ENCODE measurements at places on chromosomes 11 and 22.

DNA sequence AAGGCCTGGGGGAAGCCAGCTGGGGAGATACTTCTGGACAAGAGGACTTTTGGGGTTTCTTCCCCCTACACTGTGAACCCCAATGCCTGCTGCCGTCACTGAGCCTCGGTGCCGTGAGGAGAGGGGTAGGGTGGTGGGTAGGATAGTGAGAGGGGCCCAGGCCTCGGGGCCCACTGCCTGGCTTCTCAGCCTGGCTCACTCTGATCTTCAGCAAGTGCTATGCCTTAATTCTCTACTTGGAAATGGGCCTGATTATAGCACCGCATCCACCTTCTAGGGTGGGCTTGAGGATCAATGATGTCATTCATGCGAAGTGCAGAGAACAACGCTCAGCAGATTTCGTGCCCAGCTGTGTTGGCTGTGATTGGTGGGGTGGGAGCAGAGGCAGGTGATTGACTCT is 76.7 kb upstream of the NECTIN1 start:
- no peak for DNase-seq

GRCh38 chr22:39197578-39197977 is 45.1 kb upstream of the CBX7 start:
- DNase-seq = no peak

- DNase-seq = no peak
These were observed 98.5 kb upstream of the CSNK2A3 start for GRCh38 chr11:11451501-11452005.

- peak; percentile 13 for DNase-seq
These were observed 7.1 kb upstream of the VWA5A start for GRCh38 chr11:124108156-124108555.

GRCh38 chr22:19266547-19267086 is 24.9 kb downstream of the CLTCL1 start:
- DNase-seq = no peak

GRCh38 chr11:69682681-69683326 is 7.7 kb upstream of the LTO1 start:
- DNase-seq = no peak

DNA sequence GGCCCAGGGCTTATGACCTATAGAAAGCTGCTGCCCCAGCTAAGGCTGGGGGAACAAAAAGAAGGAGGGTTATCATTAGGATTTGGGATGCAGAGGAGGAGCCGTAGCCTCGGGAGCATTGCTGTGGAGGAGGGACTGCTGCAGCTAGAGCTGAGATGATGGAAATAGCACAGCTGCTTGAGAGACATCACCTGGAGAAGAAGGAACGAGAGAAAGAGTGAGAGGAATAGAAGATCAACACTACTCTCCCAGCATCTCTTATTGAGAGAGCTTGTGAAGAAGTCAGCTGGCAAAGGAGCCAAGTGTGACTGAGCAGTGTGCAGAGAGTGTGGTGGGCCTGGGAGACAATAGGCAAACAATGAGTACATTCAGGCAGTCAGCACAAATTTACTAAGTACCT is 100.7 kb upstream of the PLET1 start:
- no peak for DNase-seq

DNA sequence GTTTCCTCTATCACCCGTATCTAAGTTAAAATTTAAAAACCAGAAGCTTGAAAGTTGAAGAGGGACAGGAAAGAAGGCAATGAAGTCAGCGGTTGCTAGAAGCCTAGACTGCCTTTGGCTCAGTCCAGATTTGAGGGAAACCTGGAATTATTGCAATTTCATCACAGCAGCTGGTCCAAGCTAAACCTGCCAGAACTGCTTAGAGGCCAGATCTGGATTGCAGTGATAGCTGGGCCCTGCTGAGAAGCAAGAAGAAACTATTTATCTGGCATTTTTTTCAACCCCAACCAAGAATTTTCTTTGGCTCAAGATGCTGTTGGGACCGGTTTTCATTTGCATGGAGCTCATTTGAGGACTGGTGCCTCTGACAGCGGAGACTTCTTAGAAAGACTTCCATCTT is 121.5 kb upstream of the TEAD1 start:
- peak; percentile 97 for DNase-seq

- no peak for DNase-seq
These were observed 23.8 kb downstream of the CTR9 start for GRCh38 chr11:10774811-10775210.

GRCh38 chr11:125086633-125087296 is 23.7 kb downstream of the SLC37A2 start:
- no peak for DNase-seq

DNA sequence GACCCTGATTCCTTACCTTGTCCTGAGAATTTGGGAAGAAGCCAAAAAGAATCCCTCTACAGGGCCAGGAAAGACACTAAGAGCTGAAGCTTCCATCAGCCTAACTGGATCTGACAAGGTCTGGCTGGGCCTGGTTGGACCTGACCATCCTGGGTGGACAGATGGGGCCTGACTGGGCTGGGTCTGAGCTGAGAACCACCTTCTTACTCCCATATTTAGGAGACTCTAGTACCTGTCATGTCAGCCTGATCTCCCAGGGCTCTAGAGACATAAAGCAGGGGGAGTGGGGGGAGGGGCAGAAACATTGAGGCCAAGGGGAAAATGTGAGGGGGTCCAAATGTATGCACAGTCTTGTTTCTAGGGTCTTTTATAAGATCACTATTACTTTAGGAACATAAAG is 129.9 kb downstream of the BUD13 start:
- DNase-seq = no peak

DNA sequence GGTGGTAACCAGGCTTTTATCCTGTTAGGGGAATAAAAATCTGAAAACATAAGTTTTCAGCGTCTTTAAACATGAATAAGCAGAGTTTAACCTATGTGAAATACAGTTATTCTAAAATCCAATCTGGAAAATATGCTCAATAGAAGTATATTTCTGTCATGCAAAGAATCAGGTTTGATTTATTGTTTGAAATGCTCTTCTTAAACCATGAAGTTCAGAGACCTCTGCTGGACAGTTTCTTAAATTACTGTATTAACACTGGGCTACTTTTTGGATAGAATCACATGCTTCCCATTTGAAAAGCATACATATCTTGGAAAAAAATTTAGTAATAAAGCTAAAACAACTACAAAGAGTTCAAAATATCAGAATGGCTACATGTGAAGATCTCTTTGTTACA is 25.4 kb downstream of the APIP start:
- DNase-seq = peak; percentile 47

GRCh38 chr11:44608991-44609782 is 43.7 kb downstream of the CD82 start:
- DNase-seq = no peak

DNA sequence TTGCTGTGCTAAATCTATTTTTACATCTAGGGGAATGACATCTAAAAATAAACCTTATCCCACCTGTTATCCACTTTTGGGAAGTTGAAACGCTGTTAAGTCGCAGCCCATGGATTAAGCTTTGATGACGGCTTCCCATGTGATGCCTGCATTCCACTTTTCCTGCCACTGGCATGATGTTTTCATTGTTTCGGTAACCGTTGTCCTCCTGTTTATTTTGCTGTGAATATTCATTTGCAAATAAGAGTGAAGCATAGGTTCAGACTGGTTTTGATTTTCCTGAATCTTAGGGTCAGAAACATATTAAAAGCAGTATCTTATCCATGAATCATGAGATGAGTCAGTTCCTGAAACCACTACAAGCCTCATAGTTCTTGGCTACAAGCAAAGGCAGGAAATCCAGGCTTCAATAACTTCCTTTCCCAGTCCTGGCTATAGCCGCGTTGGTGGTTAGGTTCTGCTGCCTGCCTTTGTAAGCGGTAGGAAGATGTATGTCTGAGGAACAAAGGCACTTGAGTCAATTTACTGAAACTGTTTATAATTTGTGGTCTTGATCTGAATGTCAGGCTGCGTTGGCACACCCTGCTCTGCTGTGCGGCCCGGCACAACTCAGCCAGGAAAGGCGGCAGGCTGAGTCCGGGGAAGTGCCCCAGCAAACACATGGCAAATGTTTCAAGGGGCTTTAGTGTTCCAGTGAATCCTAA is 19.4 kb downstream of the TEAD1 start:
- peak; percentile 99 for DNase-seq

GRCh38 chr11:101727451-101727850 is 143.6 kb upstream of the TRPC6 start:
- DNase-seq = no peak

DNA sequence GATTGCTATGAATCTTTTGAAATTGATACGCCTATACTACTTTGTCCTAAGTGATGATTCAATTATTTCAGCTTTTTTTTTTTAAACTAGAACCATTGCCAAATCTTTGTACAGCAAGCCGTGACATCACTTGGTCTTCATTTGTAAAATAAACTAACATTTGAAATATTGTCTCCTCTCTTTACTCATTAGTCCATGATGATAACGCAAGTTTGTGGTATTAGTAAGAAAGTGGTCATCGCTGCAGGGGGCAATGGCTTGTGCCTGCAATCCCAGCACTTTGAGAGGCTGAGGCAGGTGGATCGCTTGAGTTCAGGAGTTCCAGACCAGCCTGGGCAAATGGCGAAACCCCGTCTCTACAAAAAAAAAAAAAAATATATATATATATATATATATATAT is 12.9 kb upstream of the ARHGAP42 start:
- DNase-seq = no peak

- DNase-seq = no peak
These were observed 494 bp downstream of the CHID1 start for GRCh38 chr11:910044-910588.

GRCh38 chr11:84806354-84806753 is 820.8 kb downstream of the DLG2 start:
- no peak for DNase-seq

DNA sequence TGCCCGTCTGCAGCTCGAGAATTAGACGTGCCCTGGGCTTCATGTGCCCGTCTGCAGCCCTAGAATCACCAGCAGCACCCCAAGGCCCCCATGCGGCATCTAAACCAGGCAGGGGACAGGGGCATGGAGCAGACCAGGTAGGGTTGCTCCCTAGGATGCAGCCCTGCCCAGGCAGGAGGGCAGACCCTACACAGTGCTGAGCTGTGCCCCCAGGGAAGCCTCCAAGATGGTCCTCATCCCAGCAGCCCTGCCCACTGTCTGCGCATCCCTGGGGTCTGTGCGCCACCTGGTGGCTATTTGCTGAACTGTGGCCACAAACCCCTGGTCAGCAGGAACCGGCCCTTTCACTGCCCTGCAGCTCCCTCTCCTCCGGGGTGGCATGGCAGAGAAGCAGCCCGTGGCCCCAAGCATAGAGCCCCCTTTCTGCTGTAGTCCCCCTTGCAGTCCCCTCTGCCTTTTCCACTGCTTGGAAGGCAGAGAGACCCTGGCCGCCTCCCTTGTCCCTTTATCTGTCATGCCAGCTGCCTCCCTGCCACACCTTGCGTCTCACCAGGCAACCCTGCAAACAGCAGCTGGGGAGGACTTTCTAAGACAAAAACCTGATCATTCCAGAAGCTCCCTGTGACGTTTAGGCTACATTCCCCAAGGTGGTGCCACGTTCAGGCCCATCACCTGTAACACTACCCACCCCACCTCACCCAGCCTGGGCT is 86.6 kb downstream of the KCNQ1 start:
- DNase-seq = no peak

DNA sequence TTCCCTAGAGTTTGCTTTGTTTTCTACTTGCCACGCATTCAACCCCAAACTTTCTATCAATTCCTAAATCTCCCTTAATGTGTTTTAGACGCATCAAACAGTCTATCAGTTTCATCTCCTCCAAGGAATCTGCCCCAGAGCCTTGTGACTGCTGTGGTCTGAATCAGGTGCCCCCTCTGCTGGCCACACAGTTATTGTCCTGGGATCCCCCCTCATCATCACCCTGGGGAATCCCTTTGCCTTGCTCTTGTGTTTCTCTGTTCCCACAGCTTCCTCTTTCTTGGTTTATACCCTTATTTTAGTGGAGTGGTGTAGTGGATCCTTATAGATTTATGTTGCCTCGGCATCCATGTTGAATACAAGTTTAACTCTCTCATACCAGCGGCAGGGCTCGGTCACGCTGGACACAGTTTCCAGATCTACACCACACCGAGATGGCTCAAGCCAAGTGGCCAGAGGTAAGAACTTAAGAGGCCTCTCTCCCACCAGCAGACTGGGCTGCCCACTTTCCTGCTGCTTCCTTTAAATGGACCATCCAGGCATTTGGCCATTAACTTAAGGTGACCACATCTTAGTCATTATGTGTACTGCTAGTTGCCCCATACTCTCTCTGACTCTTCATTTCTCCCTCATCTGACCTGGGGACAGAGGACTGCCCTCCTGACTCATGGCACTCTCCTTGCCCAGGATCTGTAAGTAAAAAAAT is 8.2 kb downstream of the UPB1 start:
- DNase-seq = peak; percentile 33

GRCh38 chr22:44698531-44699421 is 3.2 kb upstream of the PRR5 start:
- DNase-seq = peak; percentile 75

DNA sequence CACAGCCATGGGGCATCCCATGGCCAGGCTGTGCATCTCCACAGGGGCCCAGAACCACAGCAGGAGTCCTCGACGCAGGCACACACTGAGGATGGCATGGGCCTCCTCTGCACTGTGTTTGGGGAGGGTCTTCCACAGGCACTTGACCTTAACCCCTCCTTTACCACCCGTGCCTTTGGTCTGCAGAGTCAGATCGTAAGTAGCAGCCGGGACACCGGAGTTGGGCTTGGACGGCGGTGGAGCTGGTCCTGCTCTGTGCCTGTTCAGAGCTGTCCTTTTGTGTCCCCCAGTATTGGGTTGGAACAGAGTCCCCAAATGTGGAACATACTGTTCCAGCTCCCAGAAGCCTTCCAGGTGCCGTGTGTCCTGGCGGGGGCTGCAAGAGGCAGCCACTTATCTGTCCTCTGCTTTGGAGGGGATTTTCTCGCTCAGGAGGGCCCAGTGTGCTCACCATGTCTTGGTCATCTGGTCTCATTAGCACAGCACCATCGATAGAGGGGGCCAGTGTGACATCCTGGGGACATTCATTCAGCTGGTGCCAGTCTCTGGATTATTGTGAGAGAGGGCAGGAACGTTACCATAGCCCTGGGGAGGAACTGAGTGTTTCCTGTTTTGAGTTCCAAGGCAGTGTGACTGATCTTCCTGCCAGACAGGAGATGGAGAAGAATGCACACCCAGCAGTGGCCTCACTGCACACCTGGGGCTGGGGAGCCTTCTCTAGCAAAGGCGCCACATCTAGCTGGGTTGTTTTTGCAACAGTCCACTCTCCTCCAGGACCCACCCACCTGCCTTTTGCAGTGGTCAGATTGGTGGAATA is 12.4 kb downstream of the CRELD2 start:
- DNase-seq = no peak

GRCh38 chr11:31932879-31933278 is 121.8 kb upstream of the PAX6 start:
- DNase-seq = no peak

DNA sequence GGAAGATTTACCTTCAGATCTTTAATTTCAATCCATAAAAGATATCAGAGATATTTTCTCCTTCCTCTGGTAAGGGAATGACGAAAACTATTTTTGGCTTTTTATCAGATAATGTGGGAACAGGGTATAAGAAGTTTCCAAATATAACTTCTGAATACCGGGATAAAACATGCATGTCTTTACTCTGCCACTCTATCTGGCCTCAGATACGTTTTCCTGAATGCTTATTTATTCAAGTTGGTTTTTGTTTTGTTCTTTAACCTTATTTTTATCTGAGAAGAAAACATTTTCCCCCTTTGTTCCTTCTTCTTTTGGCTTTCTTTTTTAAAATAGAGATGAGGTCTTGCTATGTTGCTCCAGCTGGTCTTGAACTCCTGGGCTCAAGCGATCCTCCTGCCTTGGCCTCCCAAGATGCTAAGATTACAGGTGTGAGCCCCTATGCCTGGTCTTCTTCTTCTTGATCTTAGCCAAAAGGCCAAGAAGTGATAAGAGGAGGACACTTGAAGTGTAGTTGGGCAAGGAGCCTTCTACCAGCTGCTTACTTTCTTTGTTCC is 1.5 kb downstream of the SERPIND1 start:
- no peak for DNase-seq

GRCh38 chr11:126054408-126054807 is 8.3 kb downstream of the CDON start:
- DNase-seq = no peak
